ENCODE measurements at places on chromosomes 1 and 21.
A peak's percentile ranks its signal among the peaks of the same experiment; 100 is the strongest.

DNA sequence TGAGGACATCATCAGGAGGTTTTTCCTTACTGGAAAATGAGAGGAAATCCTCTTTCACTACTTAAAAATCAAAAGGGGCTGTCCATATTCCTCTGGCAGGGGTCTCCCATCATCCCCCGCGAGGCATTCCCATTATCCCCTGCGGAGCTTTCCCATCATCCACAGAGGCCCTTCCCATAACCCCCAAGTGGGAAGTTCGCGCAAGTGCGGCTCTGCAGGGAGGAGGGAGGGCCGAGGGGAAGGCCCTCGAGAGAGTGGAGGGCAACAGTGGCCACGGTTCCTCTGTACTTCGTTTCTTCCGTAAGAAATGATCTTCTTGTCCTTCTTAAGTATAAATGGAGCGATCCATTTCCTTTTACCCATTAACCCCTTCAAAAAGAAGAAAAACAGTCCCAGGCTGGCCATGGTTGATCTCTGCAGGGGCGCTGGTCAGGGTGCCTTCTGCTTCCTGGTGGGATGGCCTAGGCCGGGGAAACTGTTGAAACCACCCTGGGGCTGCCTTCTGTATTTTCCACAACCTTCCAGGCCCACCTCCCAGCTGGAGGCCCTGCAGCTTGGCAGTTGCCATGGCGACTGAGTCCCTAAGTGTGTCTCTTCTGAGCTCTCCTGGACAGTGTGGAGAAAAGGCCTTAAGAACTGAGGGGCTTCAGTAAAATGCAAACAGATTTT lies 3.6 kb upstream of the RSPH1 start:
- DNase-seq: peak; percentile 11

DNA sequence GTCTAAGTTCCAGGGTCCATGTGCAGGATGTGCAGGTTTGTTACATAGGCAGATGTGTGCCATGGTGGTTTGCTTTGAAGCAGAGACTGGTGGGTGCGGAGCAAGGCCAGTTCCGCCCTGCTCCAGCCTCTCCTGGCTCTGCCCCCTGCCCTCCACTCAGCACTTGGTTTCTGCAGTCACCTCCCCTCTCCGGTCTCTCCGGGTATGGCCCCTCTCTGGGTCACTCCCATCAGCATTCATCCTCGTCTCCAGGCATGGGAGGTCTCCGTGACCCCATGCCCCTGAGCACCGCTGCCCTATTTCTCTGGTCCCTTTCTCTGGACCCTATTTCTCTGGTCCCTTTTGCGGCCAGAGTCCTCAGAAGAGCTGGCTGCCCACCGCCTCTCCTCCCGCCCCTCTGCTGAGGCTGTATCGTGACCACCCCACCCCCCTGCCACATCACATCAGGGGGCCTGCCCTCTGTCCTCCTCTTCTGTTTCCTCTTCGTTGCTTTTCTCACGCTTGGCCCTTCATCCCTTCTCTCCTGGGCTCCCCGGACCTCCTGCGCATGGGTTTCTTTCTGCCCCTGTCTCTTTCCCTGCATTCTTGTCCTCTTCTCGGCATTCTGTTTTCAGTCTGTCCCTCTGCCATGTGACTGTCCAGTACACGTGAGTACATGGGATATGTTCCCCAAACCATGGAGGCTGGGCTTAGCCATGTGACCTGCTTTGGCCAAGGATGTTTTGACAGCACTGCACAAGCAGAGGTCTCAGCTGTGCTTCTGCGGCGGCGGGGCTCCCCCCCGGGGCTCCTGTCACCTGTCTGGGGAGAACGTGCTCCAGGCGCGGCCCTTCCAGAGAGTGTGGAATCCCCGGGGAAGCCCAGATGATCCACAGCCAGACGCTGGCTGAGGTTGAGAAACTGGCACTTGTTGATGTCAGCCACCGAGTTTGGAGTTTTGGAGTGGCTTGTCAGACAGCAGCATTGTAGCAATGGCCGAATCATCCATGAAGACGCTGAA lies 54.4 kb upstream of the C1orf174 start:
- no peak for DNase-seq

DNA sequence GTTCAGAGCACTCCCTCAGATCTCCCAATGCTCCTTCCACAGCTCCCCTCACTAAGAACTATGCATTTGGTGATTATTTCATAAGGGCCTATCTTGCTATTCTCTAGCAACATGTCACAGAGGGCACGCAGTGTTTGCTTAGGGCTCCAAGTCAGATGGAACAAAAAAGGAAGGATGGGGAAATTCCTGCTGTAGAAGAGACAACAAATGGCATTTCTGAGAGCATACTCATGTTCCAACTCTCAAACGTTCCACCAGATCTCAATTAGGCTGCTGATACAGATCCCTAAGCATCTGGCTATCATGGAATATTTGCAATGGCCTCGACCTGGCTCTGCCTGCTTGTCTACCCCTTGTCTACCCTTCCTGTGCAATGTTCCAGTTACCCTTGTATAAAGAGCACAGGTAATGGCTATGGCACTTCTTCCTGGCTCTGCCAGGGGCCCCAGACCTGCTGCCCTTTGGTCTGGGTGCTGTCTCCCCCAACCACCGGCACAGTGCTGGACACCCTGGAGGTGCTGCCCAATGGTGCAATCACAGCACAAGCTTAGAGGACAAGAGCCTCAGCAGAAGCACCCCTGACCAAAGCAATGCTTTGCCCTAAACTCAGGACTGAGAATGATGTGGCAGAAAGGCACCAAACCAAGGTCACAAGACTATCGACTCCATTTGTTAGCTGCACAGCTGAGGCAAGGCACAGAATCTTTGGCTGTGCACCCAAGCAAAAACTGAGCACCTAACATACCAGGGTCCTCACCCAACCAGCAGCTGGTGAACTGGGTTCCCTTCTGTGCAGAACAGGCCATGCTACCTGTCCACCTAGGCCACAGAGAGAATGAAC lies 3.6 kb downstream of the PARP1 start:
- DNase-seq: peak; percentile 42

DNA sequence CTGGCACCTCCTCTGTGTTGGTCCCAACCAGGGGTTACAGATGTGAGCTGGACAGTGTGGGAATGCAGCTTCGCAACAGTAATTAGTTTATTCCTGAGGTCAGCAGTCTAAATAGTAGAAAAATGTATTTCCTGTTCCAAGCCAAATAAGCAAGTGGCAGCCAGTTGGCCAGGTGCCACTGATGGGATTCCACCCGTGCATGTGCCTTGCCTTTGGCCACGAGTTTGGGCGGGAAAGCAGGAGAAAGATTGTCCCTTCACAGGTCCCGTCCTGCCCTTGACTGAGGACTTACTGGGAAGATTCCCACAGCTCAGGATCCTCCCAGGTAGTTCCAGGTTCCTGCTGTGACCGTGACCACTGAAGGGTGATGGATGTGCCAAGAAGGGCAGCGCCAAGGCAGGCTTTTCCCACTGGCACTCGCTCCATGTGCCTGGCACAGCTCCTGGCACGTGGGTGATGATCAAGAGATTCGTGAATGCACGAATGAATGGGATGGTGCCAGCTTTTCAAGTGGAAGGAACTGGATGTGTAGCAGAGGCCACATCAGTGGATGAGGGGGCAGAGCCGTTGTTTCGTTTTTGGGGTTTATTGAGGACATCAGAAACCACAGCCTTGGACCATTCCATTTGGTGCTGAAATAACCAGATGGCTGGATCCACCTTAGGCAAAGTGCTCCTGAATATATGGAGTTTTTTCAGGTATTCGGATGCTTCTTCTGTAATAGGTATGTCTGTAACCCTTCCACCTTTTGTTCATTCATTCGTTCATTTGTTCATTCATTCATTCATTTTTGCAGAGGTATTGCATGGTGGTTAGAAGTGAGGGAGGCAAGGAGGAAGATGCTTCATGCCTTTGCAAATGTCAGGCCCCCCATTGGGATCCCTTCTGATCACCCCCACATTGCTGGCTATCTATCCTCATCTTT lies 62.4 kb upstream of the WNT4 start:
- no peak for DNase-seq

DNA sequence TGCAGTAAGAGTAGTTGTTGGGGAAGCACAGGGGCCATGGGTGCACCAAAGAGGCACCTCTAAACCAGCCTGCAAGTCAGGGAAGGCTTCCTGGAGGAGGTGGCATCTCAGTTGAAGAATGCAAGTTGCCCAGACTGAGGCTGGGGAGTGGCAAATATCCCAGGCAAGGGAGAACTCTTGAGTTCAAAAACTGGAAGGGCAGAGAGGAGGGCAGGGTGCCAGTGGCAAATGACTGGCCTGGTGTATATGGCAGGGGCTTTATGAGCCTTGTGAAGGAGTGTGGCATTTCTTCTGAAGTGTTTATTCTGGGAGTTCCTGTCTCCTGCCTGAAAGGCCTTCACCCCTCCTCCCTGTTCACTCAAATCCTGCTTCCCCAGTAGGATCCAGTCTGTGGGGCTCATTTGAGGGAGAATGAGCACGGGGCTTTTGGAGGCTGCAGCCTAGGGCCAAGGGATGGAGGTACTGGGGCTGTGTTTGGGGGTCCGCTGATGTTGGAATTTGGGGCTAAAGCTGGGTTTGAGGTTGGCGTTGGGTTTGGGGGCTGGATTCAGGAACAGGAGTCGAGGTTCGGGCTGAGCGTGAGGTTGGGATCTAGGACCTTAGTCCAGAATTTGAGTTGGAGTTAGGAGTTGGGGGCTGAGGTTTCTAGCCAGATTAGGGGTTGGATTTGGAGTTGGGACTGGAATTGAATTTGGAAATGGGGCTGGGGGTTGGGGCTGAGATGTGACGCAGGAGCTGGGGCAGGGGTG lies at the start of gene TMEM125:
TSS of gene TMEM125 (plus strand) at position 357 of the 749 bp plus-strand sequence. CDS start 2,740 bp downstream, outside the sequence.
- no peak for DNase-seq

DNA sequence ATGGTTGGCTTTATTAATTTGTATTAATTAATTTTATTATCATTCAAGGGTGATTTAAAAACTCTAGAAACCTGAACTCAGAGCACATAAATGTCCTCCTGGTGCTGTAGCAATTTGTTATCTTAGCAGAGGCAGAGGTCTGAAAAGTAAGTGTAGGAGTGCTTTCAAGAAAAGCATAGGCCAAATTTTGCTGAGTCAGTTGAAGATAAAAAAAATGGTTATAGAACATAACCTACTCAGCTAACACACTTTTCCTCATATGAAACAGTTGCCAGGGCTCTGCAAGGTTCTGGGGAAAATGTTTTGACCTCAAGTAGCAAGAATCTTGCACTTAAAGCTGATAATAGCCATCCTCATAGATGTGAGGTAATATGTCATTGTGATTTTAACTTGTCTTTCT lies 53.5 kb upstream of the CHODL start:
- DNase-seq: no peak

GRCh38 chr1:221907166-221907932 lies 165.5 kb upstream of the DUSP10 start:
- no peak for DNase-seq

- DNase-seq: no peak
Observed at GRCh38 chr1:111222308-111223125, 5.0 kb upstream of the CHI3L2 start.

- DNase-seq: no peak
Observed at GRCh38 chr1:31981456-31981839, 32.2 kb upstream of the KHDRBS1 start.

Measured in NCI-H524 treated with DMSO at 0.1 percent for 48 hours (cell line).